NCI-H1694 (cell line): ENCODE measurements at places on chromosomes 13 and 19.

- DNase-seq: no peak
Observed at GRCh38 chr13:33107361-33107760, 91.1 kb downstream of the KL start.

- DNase-seq: no peak
Observed at GRCh38 chr13:50140153-50140552, 124.9 kb downstream of the KCNRG start.

DNA sequence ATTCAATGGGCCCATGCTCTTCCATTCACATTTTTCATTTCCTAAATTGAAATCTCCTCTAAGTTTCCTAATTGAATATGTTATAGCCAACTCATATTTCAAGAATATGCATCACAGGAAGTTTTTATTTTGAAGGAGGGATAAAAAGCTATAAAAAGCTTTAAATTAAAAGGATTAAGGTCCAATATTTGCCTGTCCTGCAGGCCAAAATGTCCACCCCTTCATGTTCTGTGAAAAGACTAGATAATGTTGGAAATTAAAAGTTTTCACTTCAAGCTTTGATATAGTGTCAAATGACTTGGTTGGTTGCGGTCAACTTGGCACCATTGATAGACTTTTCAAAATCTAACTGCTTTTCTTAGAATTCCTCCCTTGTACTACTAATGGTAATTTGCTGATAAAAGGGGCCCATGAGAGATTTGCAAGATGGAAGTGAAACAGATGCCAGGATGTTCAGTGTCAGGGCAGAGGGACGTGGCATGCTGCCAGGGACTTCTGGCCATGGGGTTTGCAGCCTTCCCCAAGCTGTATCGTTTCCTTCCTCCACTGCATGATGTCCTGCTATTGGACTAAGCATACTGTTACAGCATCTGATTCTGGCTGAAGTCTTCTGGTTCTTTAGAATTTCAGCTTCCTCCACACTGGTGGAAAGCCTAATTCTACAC lies 547.3 kb upstream of the MIR17HG start:
- DNase-seq: no peak

- DNase-seq: peak; percentile 66
Observed at GRCh38 chr19:10419646-10420443, 493 bp upstream of the PDE4A start.

DNA sequence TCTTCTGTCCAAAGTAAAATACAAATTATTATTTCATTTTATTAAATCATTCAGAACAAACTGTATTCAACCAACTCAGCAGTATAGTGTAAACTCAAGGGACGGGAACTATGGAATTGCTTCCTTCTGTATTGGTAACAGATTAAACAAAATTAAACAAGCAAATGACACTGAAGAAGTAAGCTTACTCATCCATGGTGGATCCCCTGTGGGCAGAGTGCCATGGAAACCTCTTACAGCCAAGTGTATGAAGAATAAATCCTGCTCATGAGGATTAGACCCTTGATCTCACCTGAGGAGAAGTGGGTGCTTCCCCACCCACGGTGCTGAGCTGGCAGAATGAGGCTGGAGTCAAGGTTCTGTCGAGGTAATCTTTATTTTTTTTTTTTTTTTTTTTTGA lies 18.0 kb upstream of the RFXAP start:
- DNase-seq: no peak

DNA sequence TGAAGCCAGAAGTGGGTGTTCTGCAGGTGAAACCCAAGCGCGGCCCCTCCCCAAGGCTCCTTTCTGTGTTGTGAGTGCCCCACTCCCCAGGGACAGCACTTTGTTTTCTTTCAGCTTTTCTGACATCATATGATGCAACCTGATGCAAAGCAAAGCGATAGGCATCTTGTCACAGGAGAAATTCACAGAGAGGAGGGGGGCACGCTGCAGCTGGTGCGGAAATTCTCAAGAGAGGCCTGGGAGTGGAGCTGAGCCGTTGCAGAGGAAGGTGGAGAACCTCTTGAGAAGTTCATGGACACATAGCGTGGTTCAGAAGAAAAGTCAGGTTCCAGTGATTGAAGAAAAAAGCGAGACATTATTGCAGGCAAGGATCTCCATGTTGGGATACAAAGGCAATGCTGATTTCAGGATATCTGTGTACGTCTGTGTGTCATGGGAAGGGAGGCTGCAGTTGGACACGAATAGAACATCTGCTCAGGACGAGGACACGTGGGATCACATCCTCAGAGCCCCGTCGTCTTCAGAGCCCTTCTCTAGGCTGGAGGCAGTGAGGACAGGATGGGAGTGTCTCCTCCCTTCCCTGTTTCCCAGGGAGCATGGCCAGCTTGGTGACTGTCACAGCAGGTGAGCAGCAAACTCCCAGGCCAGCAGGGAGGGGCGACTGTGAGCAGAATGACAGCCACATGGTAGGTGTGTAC lies 79.2 kb downstream of the IRS2 start:
- DNase-seq: no peak

GRCh38 chr13:111211789-111212516 lies 96.8 kb downstream of the ARHGEF7 start:
- DNase-seq: no peak

- DNase-seq: no peak
Observed at GRCh38 chr19:30394481-30395151, 22.4 kb downstream of the ZNF536 start.

DNA sequence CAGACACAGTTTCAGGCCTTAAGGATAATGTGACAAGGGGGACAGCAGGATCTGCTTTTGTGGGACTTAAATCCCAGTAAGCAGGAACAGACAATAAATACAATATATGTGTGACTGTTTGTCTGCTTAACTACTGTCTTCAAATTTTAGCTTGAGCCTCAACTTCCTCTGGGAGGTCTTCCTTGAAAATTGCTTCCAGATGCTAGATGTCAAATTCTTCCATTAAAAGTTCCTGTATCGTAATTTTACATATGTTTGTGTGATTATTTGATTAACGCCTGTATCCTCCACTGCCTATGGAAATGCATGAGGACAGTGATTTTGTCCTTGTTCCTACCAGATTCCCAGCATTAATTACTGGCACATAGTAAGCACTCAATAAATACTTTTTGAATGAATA lies 385.5 kb downstream of the NDFIP2 start:
- no peak for DNase-seq

- no peak for DNase-seq
Observed at GRCh38 chr13:109332506-109333499, 453.6 kb downstream of the IRS2 start.
